ENCODE measurements at places on chromosomes 16 and 17.

DNA sequence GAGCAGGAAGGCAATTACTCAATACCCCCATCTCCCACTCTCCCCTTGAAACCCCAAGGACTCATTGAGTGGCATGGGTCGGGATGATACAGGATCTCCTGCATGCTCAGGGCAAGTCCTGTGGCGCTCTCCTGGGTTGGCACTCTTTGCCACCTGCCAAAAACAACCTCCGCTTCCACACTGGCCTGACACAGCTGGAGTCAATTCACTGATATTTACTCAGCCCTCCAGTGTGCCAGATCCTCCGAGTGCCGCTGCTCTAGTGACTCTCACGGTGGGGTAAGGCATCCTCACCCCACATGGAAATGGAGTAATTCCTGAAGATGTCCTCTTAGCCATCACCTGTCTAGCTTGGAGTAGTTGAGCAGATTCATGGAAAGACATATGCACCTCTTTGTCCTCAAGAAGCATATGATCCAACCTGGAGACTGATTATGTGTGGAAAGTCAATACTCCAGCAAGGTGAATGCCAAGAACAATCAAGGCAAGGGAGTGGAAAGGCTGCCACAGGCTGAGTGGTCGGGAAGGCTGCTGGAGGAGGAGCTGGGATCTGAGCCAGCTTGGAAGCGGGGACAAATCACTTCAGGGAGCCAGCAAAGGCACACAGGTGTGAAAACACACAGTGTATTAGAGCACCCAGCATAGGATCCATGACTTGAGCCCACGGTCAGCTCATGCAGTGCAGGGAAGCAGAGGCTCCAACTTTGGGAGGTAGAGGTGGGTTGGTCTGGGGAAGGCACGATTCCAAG lies 12.6 kb upstream of the GOSR2 start:
- DNase-seq = no peak

- no peak for DNase-seq
Observed at GRCh38 chr16:14509055-14509454, 121.0 kb downstream of the PARN start.

- DNase-seq = no peak
Observed at GRCh38 chr17:32993977-32994376, 2.3 kb downstream of the SPACA3 start.

DNA sequence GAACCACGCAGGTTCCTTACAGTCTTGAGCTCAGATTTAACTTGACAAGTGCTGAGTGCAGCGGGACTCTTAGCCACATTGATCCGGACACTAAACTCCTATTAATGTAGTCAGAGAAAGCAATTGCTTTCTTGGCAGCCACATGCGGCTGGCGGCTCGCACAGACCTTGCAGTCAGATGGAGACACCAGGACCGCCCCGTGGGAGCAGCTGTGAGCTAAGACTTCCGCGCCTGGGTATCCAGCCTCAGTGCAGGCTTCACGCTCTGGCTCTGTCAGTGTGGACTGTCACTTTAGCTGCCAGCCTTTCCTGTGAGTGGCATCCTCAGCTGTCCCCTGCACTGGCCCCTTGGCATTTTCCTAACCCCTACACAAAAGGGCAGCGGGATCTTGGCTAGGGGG lies 80.9 kb upstream of the NLRP1 start:
- no peak for DNase-seq

DNA sequence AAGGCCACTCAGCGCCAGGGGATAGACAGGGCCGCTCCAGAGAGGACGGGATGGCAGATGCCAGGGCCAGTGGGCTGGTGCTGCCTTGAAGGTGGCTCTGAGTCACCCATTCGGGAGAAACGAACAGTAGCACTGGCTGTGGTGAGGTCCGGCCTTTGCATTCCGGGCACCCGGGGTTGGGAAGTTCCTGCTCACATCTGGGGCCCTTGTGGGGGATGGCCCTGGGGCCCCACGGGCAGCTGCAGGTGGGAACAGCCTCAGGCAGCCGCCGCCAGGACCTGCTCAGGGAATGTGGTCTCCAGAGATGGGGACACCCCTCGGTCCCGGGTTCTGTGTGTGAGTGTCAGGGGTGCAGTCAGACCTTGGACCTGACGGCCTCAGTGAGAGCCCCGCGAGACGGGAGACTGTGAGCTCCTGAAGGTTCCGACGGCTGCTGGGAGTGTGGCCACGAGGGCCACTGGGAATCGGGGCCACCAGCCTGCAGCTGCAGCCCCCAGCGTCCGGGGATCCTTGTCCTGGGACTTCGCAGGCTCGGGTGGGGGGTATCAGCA lies 1.4 kb downstream of the CBFA2T3 start:
- peak; percentile 48 for DNase-seq

GRCh38 chr17:19383681-19384470 lies 3.1 kb downstream of the MFAP4 start:
- no peak for DNase-seq

DNA sequence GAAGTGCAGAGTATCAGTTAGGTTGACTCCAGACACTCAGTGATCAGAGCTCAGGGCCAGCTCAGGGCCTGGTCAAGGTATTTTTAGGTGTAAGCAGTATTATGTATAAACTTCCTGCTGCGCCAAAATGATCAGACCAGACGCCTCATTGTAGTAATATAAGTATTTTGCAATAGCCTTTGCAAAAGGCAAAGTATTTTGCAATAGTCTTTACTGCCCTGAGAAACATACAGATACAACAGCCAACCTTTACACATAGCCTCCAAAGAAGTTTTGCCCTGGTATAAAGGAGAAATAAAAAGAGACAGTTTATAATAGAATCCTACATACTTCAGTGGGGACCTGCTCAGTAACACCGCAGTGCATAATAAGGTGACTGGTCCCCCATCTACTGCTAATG lies 333.0 kb upstream of the EEF2KMT start:
- peak; percentile 22 for DNase-seq

DNA sequence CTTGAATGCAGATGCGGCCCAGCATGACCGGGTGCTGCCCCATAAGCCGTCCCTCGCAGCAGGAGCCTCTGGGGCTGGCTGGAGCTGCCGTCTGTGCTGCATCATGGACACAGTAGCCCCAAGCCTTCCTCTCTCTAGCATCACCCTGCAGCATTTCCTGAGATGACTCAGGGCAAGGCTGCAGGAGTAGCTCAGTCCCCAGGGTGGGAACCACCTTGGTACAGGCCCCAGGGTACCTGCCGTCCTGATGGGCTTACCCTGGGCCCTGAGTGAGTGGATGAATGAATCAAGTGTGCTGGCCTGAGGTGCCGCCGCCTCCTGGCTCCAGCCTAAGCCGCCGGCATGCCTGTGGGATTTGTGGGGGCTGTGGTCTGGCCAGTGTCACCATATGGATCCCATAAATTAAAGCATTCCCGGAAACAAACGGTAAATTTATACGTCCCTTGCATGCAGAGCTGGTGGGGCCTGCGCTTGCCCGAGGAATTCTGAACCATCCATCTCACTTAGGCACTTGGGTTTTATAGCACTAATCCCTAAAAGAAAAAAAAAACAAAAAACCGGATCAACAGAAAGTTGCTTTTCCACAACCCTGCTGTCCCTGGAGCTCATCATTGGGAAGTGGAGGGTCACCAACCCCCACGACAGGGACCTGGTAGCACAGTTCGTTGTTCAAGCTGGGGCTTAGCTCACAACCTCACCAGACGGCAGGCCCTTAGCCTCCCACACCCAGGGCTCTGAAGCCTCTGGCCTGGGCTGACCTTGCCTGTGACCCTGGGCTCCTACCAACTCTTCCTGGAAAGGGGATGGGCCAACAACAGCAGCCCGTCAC lies 242.6 kb upstream of the CIBAR2 start:
- DNase-seq = peak; percentile 46

GRCh38 chr17:48725004-48725287 lies 2.0 kb downstream of the PRAC2 start:
- no peak for DNase-seq

DNA sequence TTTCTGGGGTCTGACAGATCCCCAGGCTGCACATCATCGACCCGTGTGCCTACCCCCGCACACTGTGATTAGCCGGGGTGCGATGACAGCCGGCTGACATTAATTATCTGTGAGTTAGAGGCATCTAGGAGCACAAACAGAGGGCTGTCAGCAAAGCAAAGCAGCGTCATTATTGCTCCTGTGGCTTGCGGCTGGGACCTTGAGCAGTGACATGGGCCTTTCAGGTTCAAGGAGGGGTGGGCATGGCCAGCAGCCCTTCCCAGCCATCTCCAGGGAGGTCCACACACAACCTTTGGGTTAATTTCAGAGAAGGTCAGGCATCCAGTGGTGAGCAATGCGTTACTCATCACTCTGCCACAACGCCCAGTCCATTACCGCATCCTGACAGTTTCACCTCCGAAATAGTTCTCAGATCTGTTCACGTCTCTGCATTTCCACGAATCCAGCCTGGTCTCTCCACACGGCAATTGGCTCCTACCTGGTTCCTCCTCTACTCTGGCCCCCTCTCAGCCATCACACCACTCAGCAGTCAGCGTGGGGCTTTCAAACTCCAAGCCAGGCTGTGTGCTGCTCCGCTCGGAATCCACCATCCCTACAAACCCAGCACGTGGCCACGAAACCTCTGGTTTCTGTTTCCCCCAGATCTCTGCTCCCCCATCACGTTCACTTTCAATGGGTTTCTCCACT lies 249.7 kb upstream of the C16orf82 start:
- peak; percentile 92 for DNase-seq

DNA sequence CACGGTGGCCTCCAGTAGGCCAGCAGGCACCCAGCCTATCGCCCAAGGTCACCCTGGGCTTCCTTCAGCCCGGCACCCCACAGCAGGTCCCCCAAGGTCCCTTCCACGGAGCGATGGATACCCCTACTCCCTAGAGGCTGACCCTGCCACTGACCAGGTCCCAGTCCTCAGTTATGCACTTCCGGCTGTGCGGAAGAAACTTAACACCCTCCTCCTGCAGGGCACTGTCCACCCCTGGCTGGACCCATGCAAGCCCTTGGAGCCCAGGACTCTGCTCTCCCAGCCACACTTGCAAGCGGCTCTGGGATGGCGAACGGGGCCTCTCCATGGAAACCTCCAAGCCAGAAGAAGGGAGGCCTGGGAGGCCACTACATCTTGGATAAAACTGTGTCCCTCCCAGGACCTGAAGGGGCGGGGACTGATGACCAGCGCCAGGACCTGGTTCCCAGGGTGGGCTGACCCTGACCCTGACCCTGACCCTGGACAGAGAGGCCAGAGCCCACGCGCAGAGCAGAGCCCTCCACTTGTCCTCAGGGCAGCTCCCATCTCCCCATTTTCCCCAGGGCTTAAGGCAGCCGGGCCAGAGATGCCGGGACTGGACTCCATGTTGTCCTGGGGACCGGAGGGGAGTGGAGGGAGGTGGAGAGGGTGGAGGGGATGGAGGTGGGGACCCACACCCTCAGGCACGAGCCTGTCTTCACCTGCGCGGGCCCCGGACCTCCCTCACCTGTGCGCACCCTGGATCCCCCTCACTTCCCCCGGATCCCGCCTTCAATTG lies 734 bp downstream of the CEP131 start:
- no peak for DNase-seq

- DNase-seq = no peak
Observed at GRCh38 chr17:75909051-75909811, 4.5 kb upstream of the MRPL38 start.

- no peak for DNase-seq
Observed at GRCh38 chr17:73455050-73455687, 143.4 kb upstream of the CDC42EP4 start.

- no peak for DNase-seq
Observed at GRCh38 chr17:57586196-57586740, 158.8 kb downstream of the CCDC182 start.

DNA sequence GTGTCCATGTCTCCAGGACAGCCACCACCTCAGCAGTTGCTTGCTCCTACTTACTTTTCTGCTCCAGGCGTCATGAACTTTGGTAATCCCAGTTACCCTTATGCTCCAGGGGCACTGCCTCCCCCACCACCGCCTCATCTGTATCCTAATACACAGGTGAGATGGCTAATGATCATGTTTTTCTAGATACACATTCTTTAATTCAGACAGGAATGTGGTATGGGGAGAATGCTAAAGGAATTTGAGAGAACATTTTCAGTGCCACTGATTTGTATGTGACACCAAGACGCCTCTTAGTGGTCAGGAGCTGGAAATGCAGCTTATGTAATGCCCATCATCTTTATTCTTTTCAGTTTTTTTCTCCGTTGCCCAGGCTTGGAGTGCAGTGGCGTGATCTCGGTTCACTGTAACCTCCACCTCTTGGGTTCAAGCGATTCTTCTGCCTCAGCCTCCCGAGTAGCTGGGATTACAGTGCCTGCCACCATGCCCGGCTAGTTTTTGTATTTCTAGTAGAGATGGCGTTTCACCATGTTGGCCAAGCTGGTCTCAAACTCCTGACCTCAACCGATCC lies 8.9 kb upstream of the RAPGEFL1 start:
- peak; percentile 41 for DNase-seq

- DNase-seq = no peak
Observed at GRCh38 chr16:76576526-76576925, 299.3 kb downstream of the CNTNAP4 start.

GRCh38 chr17:42889809-42890208 lies 10.8 kb upstream of the G6PC1 start:
- no peak for DNase-seq

DNA sequence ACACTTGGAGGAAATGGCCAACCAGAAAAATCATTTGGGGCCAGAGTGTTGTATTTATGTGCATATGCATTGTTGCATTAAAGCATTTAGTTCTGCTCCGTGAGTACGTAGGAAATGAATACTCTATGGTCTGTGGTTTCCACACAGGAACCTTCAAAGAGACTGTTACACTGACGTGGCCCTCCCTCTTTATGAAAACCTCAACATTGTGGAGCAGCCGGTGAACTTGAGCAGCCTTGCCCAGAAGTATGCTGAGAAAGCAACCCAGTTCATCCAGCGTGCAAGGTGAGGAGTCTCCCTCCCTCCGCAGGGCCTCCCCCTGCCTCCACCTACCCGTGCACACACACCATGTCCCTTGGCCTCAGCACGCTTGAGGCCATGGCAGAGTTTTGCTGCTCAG lies 65.2 kb downstream of the ARSG start:
- peak; percentile 82 for DNase-seq

- DNase-seq = no peak
Observed at GRCh38 chr16:51801635-51802034, 650.6 kb upstream of the SALL1 start.

GRCh38 chr17:39600997-39601597 lies 6.6 kb downstream of the NEUROD2 start:
- DNase-seq = no peak

DNA sequence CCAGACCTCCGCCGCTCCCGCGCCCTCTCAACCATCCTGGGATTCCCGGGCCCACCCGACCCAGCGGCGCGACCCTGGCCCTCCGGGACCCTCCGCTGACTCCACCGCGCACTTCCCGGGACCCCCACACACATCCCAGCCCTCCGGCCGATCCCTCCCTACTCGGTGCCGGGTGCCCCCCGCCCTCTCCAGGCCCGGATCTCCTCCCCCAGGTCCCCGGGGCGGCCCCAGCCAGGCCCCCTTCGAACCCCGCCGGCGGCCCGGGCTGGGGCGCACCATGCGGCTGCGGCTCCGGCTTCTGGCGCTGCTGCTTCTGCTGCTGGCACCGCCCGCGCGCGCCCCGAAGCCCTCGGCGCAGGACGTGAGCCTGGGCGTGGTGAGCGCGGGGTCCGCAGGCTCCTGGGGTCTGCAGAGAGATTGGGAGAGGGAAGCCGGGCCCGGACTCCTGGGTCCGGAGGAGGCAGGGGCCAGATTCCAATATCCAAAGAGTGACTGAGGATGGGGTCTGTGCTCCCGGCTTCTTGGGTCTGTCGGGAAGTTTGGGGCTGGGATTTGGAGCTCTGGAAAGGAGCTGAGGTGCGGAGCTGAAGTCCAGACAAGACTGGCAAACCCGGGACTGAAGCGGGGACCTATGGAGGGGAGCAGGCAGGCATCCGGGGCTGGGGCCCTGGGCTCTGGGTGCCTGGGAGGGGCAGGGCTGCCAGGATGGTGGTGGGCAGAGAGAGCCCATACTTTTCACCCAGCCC lies 453 bp downstream of the MMP25 start:
- no peak for DNase-seq

- DNase-seq = peak; percentile 99
Observed at GRCh38 chr16:57544124-57544653, 1.7 kb downstream of the ADGRG5 start.
